ENCODE measurements at places on chromosomes 3 and 15. TPM values are rescaled to one million over a fixed set of nuclear protein-coding genes. Genes with fewer than 3 reads are reported as not detected.

Gene GHRL
- 0.17 TPM for total RNA-seq

Gene DNAJC13
- 41.2 TPM for total RNA-seq

Gene MBD4
- total RNA-seq = 47.9 TPM

Gene TAGLN3
- 0.50 TPM for total RNA-seq

Gene NPAP1
- 0.13 TPM for total RNA-seq

Gene POLG
- total RNA-seq = 71.5 TPM

Gene FBLN2
- 69.8 TPM for total RNA-seq

Gene TMC3
- not detected for total RNA-seq

Gene NIPA2
- total RNA-seq = 52.9 TPM

Gene ADAMTS17
- 3.8 TPM for total RNA-seq

Gene GRIP2
- 1.3 TPM for total RNA-seq

Gene GYG1
- total RNA-seq = 43.9 TPM

Gene MEGF11
- total RNA-seq = not detected

Gene NR2F2
- total RNA-seq = 76.0 TPM

Gene TMEM207
- total RNA-seq = not detected

Gene SCAANT1
- not detected for total RNA-seq

Gene ANKRD34C
- total RNA-seq = not detected

Gene CCR9
- 0.12 TPM for total RNA-seq

Gene SERP1
- 138 TPM for total RNA-seq

Gene CHST2
- 7.7 TPM for total RNA-seq

Gene ALG1L2
- 1.4 TPM for total RNA-seq

Gene LMAN1L
- not detected for total RNA-seq

Gene PTPN23
- 42.1 TPM for total RNA-seq

Gene PARP15
- total RNA-seq = 3.1 TPM
